ENCODE measurements at places on chromosomes 4 and X.

- DNase-seq: no peak
Observed at GRCh38 chrX:111778591-111778990, 97.4 kb upstream of the TRPC5OS start.

DNA sequence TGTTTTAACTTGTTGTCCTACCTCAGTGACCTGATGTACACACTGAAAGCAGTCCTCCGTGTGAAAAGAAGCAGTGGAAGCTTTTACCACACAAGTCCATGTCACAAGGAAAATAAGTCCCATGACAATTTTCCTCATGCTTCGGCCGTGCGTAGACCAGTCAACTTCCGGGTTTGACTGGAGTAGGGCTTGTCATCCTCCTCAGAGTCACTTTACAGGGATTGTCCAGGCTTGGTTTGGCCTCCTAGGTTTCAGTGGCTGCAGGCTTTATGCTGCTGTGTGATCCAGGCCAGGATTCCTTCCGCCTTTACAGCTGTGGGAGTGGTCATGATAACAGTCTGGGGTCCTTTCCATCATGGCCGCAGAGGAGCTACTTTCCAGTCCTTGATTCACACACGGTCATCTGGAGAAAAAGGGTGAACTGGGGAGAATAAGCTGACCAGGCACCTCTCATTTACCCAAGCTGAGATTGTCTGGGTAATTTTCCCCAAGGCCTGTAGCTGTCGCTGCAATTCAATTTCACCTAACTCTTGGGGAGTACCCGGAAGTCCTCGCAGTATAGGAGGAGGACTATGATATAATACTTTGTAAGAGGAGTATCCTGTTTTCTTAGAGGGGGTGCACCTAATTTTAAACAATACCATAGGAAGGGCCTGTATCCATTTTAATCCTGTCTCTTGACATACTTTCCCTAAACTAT, 206.1 kb upstream of the KLF8 start:
- DNase-seq: no peak

- no peak for DNase-seq
Observed at GRCh38 chrX:13689741-13690211, 848 bp downstream of the RAB9A start.

GRCh38 chr4:82706349-82707000, 92.1 kb downstream of the SCD5 start:
- no peak for DNase-seq

DNA sequence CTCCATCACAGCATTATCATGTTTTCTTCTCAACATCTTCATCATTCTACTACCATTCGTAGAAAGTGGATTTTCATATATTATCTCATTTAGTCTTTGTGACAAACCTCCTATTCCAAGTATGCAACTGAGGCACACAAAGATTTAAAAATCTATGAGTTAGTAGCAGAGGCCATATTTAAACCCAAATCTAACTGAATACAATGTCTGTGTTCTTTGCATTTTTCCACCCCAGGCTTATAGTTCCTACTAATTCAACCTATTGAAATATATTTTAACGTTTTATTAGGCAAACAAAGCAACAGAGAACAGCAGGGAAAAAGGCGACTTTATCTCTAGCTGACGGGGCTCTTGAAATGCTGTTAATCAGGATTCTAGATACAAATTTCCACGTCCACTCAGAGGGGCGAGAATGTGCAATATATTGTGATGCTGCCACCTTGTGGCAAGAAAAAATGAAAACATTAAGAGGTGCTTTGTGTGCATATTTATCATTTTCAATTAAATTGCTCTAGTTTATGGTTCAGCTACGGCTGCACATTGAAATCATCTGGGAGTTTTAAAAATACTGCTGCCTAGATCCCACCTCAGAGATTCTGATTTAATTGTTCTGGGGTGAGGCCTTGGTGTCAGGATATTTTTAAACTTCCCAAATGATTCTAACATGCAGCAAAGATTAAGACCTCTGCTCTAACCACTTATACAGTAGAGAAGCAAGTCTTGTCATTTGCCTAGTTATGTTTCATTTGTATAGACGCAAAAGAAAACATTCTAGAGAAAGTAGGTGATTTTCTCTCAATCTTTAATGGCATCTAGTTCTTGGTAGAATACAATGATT, 315.9 kb downstream of the MAPK10 start:
- peak; percentile 28 for DNase-seq

GRCh38 chr4:65023883-65024670, 614.8 kb upstream of the TECRL start:
- no peak for DNase-seq

GRCh38 chrX:33133320-33133719, 78.0 kb downstream of the DMD start:
- DNase-seq: no peak

DNA sequence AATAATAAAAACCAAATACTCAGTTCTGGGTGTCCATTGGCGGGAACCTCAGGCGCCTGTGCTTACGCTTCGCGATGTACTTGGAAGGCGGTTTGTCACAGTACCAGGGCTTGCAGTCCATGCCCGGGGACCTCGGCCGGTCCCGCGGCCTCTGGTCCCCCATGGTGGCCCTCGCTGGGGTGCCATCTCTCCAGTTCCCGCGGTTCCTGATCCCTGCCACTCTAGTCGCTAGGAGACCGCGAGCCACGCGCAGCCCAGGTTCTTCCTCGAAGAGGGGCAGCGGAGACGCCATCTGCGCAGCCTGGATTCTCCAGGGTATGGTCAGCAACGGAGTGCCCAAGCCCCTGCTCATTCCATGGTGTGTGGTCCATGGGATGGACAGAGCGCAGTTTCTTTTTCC, 26.4 kb upstream of the LANCL3 start:
- no peak for DNase-seq

DNA sequence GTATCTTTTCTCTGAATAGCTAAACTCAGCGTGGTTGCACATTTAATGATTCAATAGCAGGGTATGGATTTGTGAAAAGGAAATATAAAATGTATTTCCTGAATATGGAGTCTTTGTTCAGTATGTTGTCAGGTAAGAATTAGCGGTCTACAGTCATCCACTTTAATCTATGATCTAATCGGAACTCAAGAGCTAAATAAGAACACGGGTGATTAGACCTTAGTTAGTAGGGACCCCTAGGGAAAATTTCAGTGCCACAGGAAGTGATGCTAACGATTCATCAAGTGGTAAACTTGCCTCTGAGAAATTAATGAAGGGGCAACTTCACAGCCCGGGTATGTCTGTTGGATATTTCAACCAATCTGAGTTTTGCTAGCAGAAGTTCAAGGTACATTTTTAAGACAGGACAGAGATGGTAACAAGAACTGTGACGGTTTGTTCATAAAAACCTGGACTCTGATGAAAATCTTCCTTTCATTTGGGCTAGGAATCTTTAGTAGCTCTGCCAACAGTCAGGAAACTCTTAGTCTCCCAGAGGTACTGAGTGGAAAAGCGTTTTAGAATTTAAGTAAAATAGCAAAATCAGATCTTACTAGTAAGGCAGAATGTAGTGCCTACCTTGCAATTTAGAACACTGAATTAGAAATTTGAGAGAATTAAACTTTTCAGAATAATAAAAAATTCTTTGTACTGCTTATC, 47.1 kb downstream of the PCDH7 start:
- no peak for DNase-seq

- DNase-seq: no peak
Observed at GRCh38 chrX:78693012-78693411, 33.9 kb upstream of the RTL3 start.

- no peak for DNase-seq
Observed at GRCh38 chrX:143873343-143873742, 10.5 kb upstream of the UBE2NL start.

- DNase-seq: no peak
Observed at GRCh38 chrX:149513825-149514428, 8.8 kb upstream of the IDS start.

DNA sequence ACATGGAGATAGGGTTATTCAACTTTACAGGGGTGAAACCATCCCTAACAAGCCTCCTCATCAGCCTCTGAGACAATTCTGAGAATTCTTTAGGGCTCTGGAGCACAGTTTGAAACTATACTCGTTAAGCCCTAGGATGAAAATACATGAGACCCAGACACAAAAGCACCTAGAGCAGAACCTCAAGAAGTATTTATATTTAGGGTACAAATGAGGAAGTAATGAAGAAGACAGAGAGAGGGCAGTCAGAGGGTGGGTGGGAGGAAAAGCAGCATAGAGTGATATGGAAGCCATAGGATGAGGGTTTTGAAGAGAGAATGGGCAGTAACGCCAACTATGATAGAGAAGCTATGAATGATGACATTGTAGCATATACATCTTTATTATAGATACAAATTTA, 250.3 kb downstream of the DCLK2 start:
- no peak for DNase-seq

- no peak for DNase-seq
Observed at GRCh38 chr4:25142468-25142867, 17.8 kb downstream of the SEPSECS start.

- DNase-seq: no peak
Observed at GRCh38 chr4:55364691-55365344, 18.8 kb downstream of the SRD5A3 start.

DNA sequence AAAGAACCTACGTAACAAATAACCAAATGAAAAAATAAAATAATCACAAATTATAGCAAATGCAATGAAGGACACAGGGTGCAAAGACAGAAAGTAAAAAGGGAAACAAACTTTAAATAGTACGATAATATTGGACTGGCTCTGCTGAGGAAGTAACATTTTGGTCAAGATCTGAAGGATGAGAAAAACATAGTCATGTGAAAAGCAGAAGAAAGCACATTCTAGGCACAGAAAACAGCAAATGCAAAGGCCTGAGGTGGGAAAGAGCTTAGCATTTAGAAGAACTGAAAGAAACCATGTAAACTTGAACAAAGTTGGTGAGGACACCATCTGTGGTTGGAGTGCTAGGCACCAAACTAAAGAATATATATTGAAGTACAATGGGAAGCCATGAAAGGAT, 111.2 kb downstream of the PPP3CA start:
- no peak for DNase-seq

GRCh38 chr4:163558539-163559044, 64.1 kb downstream of the TMA16 start:
- peak; percentile 32 for DNase-seq

GRCh38 chr4:48851651-48852050, 20.8 kb downstream of the OCIAD1 start:
- no peak for DNase-seq

DNA sequence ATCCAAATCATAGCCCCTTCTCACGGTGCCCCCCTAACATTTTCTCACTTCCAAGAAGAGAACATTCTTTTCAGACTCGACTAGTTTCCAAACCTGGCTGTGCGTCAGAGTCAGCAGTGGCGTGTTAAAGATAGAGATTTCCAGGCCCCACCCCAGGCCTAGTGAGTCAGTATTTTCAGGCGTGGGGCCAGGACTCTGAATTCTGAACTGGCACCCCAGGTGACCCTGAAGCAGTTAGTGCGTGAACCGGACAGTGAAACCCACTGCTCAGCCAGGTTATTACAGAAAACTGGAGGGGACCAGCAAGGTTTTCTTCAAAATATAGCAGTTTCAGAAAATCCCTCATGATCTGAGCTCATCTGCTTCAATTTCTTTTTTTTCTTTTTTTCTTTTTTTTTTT, 35.0 kb upstream of the BCOR start:
- no peak for DNase-seq

GRCh38 chr4:56570041-56570440, 64.5 kb downstream of the ARL9 start:
- DNase-seq: no peak

DNA sequence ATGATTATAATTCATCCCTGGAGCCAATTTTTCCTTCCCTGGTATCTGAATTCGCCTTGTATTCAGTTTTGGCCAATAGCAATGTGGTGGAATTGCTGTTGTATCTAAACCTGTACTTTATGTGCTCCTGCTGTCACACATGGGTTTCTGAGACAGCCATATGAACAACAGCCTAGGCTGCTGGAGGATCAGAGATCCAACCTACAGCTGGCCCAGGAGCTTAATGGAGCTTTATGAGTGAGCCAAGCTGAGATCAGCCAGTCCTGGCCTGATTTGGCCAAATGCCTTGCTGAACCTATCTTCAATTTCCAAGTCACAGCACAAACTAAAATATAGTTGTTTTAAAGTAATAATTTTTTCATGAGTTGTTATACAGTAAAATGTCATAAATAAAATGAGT, 1071.5 kb downstream of the PCDH7 start:
- no peak for DNase-seq

DNA sequence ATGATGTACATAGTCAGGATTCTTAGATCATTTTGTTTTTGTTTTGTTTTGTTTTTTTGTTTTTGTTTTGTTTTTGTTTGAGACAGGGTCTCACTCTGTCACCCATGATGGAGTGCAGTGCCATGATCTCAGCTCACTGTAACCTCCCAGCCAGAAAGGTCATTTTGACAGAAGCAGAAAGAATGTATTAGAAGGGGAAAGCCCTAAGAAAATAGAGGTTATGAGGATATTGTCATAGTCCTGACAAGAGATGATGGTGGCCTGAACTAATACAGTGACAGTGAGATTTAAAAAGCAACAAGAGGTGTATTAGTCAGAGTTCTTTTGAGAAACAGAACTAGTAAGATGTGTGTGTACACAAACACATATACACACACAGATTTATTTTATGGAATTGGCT, 503.3 kb downstream of the RPA4 start:
- DNase-seq: no peak

DNA sequence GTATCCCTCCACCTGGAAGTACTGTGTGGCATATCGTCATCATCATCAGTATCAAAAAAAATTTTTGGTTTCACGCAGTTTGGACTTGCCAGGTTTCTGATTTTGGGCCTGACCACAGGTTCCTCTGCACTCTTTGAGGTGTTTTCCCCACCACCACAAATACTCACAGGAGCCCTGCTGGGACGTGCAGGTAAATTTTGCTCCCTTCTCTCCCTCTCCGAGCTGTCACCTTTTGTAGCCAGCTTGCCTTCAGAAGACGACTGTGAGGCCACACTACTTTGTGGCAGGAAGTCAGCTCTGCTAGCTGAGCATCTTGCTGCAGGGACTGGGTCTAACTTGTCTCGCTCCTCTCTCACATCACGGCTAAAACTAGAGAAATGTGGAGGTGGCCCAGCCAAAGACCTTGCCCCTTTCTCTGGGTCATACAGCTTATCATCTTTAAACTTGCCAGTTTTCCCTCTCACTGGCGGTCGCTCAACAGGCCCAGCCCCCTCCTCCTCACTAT, 2.8 kb downstream of the PJA1 start:
- peak; percentile 30 for DNase-seq

DNA sequence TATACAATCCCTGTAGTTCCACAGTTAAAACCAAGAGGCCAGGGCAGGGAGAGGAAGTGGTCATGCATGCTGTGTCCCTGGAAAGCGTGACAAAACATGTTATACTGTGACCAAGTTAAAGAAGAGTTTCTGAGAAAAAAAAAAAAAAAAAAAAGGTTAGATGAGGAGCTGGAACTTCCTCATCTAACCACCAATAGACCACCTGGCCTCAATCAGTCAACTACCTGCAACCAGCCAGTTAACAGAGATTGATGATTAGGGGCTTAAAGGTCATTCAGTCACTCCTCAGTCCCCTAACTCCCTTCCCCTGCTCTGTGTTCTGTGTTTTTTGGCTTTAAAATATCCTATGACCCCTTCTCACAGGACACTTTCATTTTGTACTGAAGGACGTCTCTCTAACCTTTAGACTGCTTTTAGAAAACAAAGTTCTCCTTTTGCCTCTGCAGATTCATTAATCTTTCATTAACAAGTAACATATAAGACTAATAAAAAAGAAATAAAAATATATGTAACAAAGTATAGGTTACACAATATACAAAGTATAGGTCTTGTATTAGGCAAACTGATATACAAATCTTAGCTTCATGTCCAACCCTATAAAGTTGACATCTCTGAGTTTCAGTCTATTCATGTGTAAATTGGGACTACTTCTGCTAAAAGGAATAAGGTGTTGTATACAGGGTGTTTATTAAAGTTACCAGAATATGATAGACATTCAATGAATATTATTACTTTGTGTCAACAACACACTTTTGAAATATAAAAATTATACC, 179.1 kb upstream of the NDST4 start:
- DNase-seq: no peak

- peak; percentile 47 for DNase-seq
Observed at GRCh38 chr4:169566021-169566818, 46.2 kb downstream of the NEK1 start.
